ENCODE measurements at places on chromosomes 7 and 10.

DNA sequence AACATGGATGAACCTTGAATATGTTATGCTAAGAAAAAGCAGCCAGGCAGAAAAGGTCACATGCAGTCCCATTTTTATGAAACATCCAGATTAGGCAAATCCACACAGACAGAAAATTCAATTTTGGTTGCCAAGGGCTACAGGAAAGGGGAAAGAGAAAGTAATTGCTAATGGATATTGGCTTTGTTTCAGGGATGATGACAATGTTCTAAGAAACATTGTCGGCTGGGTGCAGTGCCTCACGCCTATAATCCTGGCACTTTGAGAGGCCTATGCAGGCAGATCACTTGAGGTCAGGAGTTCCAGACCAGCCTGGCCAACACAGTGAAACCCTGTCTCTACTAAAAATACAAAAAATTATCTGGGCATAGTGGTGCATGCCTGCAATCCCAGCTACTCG, 23.0 kb downstream of the ZNF33B start:
- no peak for DNase-seq

- no peak for DNase-seq
These were observed 46.8 kb downstream of the DLG5 start for GRCh38 chr10:77879710-77880109.

GRCh38 chr7:50164559-50165170, 71.6 kb upstream of the ZPBP start:
- no peak for DNase-seq

DNA sequence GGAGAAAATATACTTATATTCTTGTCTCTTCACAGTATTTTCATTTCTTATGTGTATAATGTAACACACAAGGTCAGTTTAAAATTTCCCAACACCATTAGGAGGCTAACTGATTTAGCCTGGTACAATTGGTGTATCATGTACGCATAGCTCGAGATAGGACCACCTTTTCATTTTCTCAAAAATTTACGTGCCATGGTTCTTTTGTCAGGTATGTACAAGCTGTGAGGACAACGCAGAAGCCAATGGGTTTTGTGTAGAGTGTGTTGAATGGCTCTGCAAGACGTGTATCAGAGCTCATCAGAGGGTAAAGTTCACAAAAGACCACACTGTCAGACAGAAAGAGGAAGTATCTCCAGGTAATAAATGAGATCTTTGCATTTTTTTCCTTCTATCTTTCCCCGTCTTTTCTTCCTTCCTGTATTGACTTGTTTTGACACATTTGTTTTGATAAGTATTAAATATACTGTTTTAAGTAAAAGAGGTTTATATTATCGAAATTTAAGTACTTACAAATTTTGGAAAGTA, 55.0 kb downstream of the TRIM24 start:
- DNase-seq, result no peak

DNA sequence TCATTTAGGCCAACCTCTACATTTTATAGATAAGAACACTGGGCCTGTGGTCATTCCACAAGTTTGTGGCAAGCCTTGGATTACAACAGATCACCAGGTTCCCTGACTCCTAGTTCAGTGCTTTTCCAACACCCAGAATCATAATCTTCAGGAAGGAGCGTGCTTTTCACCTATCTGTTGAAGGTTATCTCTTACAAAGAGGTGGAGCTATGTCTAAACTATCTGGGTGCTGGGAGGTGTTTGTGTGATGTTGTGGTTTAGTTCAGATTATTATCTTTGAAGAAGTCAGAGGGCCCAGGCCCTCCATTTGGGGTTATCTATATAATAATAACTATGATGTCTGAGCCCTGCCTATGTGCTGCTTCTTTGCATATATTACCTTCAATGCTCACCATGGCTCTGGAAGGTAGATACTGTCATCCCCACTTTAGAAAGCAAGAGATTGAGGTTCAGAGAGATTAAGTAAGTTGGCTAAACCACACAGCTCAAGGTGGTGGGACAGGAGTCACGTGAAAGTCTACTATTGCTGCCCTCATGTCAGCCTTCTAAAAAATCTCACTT, 24.0 kb downstream of the IL2RA start:
- no peak for DNase-seq
